ENCODE measurements at places on chromosomes 12 and 14. TPM values are rescaled to one million over a fixed set of nuclear protein-coding genes. Genes with fewer than 3 reads are reported as not detected.

The KCTD10 gene
- 34.8 TPM for total RNA-seq

The NUBPL gene
- total RNA-seq: 5.8 TPM

The NTF3 gene
- not detected for total RNA-seq

DNA sequence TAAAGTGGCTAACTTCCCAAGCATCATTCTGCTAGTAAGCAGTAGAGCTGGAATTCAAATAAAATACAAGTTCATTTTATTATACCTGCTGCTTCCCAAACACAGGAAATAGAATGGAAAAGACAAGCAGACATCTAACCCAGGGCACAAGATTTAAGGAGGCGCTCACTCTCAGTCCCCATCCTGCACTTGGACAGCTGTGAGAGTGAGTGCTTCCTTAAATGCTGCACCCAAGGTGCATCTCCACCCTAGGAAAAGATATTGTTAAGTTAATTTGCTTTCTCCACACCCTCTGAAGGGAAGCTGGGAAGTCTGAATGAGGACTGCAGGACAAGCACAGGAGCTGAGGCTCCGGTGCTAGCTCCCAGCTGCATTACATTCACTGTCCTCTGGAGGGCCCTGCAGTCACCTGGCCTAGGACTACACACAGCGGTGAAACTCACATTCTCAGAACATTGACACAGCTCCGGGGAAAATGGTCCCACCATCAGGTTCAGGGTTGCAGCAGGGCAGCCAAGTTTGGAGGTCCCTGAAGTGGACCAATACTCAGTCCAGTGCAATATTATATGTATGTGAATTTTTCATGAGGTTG is 14.2 kb downstream of the HEBP1 start:
- no peak overlapping the region for H3K4me3 ChIP-seq
- DNase-seq: no peak
- no peak overlapping the region for H3K27ac ChIP-seq
- H3K36me3 ChIP-seq: peaks cover 5% of the 10 kb centered on the region

GRCh38 chr12:94717656-94718055 is 67.3 kb upstream of the TMCC3 start:
- no peak overlapping the region for H3K27ac ChIP-seq
- peaks cover 5% of the 10 kb centered on the region for H3K27me3 ChIP-seq
- no peak for DNase-seq
- H3K36me3 ChIP-seq: no peaks in the 10 kb centered on the region
- no peak overlapping the region for H3K4me3 ChIP-seq

Data from activated naive CD8-positive, alpha-beta T cell treated with anti-CD3 and anti-CD28 coated beads, Interleukin-2, amount 10 ng/mL, durations not matched to agents 7 days and 5 days (primary cell).